ENCODE measurements at places on chromosomes 13 and 19. TPM values are rescaled to one million over a fixed set of nuclear protein-coding genes. Genes with fewer than 3 reads are reported as not detected.
A peak's percentile ranks its signal among the peaks of the same experiment; 100 is the strongest.

The DENND1C gene
- total RNA-seq, result 1.0 TPM

GRCh38 chr19:45824531-45825262 is 9.6 kb upstream of the RSPH6A start:
- no peak for DNase-seq

The SIGLEC10 gene
- total RNA-seq, result 3.5 TPM

The MAU2 gene
- 59.5 TPM for total RNA-seq

GRCh38 chr13:110575322-110576069 is 14.0 kb upstream of the RAB20 start:
- DNase-seq, result no peak

GRCh38 chr13:67023130-67023876 is 206.8 kb downstream of the PCDH9 start:
- DNase-seq, result no peak

DNA sequence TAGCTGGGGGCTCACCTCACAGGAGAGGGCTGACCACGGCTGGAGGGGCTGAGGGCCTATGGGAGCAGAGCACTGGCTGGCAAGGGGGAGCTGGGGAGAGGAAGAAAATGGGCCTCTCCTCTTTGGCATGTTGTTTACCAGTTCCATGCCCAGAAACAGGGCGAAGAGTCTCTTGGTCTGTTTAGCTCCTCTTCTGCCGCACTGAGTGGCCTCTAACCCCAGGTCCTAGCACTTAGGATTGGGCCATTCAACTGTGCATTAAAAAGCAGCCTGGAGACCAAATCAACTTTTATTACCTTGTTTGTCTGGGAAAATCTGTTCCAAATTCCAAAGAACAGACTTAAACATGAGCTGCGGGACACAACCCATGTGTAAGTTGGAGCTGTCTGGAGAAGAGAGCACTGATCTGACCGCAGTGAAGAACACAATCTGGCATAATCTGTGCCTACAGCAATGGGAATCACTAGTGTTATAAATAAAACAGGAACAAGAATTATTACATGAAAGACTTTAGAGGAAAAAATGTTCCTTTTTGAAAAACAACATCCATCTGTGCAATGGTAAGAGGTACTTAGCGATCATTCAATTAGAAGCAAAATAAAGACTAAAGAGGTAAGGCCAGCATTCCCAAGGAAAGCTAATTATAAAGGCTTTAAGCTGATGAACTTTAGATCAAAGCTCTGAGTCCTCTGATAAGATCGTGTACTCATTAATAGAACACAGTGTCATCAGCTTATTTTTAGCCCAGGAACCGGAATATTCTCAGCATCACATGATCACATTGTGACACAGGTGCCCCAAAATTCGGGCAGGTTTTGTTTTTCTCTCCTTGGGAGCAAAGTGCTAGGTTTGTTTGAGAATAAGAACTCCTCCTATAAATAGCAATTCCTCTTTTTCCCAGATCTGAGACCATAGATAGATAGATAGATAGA is 243.2 kb downstream of the COL4A1 start:
- DNase-seq, result no peak

The ZNF101 gene
- total RNA-seq, result 7.2 TPM

- no peak for DNase-seq
These were observed 77.0 kb upstream of the TSC22D1 start for GRCh38 chr13:44652962-44653660.

The DNAAF3 gene
- total RNA-seq, result 0.48 TPM

- no peak for DNase-seq
These were observed 491.0 kb downstream of the FGF9 start for GRCh38 chr13:22161871-22162270.

- no peak for DNase-seq
These were observed 7.8 kb upstream of the ZNF14 start for GRCh38 chr19:19740755-19741154.

- DNase-seq, result no peak
These were observed 46.5 kb downstream of the RCBTB2 start for GRCh38 chr13:48486362-48486761.

GRCh38 chr13:112441226-112441625 is 65.1 kb downstream of the SPACA7 start:
- peak; percentile 65 for DNase-seq

The PSG4 gene
- 6.2 TPM for total RNA-seq

DNA sequence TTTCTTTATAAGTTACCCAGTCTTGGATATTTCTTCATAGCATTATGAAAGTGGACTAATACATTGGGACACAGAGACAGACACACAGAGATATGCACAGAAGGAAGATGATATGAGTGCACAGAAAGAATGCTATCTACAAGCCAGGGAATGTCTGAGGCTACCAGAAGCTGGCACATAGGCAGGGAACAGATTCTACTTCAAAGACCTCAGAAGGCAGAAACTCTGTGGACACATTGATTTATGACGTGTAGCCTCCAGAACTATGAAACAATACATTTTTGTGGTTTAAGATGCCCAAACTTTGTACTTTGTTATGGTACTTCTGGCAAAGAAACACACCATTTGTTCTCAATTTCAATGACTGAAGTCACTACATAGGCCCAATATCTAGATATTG is 556.7 kb downstream of the PCDH9 start:
- DNase-seq, result no peak

DNA sequence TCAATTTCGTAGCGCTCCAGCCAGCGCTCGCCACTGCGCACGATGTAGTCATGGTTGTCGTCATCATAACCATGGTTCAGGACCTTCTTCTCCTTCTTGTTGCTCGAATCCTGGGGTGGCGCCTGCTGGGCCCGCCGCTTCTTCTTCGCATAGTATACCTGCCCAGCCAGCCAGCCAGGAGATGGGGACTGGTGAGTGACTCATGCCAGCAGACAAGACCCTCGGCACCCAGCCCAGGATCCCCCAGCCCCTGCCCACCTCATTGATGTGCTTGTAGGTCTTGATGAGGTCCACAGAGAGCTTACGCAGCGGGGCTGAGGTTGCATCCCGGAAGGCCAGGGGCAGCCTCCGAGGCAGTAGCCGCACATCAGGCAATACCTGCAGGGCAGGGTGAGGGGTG is 3.6 kb downstream of the DYRK1B start:
- DNase-seq, result no peak

GRCh38 chr13:102002287-102002686 is 399.6 kb downstream of the FGF14 start:
- DNase-seq, result no peak

The DNM2 gene
- 322 TPM for total RNA-seq

The WDR62 gene
- total RNA-seq, result 1.9 TPM

DNA sequence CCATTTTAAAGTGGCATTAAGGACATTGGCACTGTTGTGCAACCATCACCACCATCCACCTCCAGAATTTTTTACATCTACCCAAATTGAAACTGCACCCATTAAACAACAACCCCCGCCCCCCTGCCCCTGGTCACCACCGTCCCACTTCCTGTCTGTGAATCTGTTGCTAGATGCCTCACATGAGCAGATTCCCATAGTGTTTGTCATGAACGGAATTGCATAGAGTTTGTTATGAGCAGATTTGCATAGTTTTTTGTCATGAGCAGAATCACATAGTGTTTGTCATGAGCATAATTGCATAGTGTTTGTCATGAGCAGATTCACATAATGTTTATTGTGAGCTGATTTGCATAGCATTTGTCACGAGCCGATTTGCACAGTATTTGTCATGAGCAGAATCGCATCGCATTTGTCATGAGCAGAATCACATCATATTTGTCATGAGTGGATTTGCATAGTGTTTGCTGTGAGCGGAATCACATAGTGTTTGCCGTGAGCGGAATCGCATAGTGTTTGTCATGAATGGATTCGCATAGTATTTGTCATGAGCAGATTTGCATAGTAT is 54.0 kb upstream of the GTF3A start:
- DNase-seq, result no peak

DNA sequence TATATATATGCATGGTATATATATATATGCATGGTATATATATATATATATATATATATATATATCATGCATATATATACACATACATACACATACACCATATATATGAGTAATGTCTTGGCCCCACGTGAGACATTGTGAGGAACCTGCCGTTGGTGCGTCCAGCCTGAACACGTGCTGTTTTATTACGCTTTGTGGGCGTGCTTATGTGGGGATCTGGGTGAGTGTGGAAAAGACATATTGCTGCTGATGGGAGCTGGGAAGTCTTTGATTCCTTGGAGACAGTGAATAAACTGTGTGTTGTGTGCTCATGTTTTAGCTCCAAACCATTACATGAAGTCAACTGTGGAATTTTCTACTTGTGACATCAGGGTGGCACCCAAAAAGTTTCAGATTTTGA is 28.9 kb downstream of the KCTD15 start:
- no peak for DNase-seq

- DNase-seq, result no peak
These were observed 1779.6 kb upstream of the PRR20A start for GRCh38 chr13:55361141-55361540.

DNA sequence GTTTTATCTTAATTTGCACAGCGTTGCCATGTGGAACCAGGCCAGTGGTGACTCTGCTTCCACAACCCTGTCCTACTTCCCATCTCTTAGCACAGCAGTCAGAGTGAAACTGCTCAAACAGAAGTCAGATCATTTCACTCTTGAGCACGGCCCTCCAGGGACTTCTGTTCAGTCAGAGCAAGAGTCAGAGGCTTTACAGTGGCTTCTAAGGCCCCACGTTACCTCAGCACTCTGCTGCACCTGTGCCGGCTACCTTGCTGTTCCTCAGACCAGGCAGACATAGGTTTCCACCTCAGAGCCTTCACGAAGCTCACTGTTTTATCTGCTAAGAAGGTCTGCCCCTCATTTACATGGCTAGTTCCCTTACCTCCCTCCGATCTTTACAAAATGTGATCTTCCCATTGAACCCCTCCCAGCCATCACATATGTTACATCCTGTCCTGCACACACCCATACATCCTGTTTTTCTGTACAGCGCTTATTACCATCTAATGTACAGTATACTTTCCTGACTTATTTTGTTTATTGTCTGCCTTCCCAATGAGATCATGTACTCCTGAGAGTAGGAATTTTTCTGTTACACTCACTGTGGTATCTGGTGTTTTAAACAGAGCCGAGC is 41.6 kb downstream of the TM9SF2 start:
- DNase-seq, result no peak

DNA sequence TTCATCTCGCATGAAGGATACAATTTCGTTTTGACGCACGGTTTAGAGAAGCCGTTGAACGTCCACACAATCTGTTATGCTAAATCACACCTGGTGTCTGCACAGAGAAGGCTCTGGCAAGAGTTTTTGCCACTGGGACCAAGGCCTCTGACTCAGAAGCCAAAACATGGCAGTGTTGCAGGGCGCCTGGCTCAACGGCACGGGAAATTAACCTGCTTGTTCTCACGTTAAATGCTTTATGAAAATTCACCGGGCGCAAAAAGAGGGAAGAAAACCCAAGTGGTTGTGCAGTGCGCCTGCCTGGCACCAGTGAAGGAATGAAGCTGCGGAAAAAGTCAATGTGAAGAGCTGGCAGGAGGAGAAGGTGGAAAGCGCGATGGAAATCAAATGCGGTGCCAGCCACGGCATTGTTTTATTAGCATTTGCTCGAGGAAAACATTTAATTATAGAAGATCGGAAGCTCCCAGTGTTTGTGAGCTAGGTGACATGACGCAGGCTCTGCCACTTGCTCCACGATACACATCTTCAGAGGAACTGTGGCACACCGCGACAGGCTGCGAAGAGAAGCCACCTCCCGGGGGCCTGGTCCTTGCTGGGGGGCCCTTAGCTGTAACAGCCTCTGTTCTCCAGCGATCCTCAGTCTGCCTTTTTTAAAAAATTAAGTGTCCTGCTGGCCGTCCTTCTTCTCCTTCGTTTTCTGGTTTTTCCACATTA is 126.2 kb downstream of the ZIC5 start:
- DNase-seq, result no peak

The LINGO3 gene
- total RNA-seq, result not detected

The AKAP8L gene
- 99.6 TPM for total RNA-seq

The TMEM86B gene
- total RNA-seq, result 2.0 TPM

DNA sequence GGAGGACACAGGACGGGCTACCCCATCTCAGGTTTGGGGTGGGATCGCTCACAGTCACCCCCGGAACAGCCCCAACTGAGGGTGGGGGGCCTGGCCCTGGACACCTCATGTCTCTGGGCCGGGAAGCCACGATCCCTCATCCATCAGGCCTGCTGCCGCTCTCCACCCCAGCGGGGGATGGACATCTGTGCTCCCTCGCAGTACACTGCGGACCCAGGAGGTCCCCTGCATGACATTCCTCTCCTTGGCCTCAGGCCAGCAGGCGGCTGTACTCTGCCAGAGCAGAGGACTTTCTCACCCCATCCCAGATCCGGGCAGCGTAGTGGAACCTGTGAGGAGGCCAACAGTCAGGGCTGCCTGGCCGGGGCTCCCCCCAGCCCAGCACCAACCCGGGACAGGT is 15.5 kb downstream of the IRGC start:
- no peak for DNase-seq

Measured in suprapubic skin (tissue), 4 donors.